ENCODE measurements at places on chromosomes 4 and X.

DNA sequence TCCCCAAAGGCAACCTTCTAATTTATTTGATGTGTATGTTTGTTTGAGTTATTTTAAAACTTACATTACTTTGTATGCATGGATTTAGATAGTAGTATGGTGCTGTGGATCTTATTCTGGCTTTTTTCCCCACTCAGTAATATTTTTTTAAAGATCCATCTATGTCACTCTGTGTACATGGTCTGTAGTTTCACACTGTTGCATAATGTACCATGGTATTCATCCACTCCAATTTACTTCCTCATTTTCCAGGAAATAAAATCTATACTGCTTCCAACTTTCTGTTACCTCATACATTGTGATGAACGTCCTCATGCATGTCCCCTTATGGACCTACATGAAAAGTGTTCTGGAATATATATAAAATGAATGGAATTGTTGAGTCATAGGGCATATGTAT is 17.6 kb downstream of the ARMCX2 start:
- DNase-seq: no peak

- DNase-seq: no peak
Measured at GRCh38 chrX:45660477-45660876, 459.8 kb upstream of the DIPK2B start.

DNA sequence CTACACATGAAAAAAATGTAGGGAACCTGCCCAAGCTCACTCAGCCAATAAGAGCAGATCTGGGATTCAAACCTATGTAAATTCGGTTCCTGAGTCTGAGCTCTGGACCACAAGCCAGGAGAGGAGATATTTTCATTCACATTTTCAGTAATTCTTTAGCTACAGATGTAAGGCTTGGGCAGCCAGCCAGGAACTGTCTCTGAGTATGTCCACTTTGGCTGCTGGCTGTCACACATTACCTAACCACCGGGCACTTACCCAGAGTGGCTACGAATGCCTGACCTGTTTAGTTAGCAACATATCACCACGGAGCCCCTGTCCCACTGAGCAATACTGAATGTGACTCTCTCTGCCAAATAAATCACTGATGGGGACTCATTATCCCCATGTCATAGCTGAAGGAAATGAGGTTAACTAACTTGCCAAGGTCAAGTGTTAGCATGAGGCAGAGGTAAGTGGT is 15.3 kb downstream of the USP46 start:
- no peak for DNase-seq

DNA sequence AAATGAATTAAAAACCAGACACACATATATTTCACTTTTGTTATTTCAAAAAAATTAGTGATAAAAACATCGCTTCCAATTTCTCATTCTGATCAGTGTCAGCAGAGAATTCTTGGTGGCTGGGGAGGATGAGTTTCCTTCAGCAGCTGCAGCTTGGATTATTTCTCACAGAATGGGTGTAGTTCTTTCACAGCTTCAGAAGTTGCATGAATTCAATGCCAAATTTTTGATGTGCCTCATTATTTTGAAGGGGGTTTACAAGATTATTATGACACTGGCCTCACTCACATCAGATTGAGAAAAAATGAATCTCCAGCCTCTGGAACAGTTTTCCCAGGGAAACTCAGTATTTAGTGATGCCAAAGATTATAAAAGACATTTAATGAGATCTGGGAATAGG is 184.9 kb upstream of the WDFY3 start:
- no peak for DNase-seq

DNA sequence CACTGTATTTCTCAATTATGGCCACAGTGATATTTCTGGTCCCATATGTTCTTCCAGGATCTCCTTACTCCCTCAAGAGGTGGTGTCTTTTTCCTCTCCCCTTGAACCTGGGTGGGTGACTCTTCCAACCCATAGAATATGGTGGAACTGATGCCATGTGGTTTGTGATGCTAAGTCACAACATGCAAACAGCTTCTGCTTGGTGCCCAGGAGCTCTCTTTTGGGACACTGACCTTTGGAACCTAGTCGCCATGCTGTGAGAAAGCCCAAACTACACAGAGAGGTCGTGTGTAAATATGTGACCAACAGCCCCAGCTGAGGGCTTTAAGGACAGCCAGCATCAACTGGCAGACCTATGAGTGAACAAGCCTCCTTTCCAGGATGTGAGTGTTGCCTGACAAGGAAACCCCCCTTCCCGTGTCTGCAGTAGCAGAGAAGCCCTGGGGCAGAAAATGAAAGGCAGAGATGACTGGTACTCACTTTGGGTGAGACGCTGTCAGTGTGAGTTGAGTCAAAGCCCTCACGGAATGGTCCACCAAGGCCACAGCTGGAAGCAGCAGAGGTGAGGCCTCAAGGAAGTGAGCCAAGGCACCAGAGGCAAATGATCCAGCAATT is 223.4 kb downstream of the BCOR start:
- no peak for DNase-seq

DNA sequence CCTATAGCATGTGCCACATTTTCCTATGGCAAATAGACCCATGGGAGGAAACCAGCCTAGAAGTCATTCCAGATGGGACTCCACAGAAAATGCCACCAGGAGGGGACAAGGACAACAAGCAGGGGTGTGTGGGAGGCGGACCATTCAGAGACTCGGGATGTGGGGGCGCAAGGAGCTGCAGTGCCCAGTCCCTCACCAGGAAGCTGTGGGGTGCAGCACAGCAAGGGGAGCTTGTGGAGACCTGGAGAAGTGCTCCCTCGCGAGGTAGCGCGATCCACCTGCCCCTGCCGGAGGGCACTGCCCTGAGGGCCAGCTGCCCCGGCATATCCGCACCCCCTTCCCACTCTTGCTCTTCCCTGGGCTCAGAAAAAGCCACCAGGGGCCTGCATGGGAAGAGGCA is 45.5 kb upstream of the C4orf50 start:
- DNase-seq: no peak

DNA sequence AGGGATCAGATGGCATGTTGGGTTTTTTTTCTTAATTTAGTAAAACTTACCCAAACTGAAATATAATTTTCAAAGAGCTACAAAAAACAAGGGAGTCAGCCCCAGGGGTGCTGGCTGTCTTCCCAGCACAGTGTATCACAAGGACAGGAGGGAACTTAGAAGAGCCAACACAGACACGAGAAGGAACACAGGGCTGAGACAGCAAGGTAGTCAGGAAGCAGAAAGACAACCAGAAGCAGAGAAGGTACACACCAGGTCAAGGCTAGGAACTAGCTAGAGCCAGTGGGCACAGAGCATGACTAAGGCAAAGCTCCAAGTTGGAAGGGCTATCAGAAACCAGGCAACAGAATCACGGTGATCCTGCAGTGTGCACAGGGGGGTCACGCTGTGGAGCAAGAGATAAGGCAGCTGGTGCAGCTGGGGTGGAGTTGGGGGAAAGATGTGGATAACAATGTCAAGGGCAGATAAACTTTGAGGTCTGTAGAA is 168.7 kb downstream of the NR3C2 start:
- no peak for DNase-seq

- DNase-seq: no peak
Measured at GRCh38 chr4:23746027-23746426, 143.8 kb downstream of the PPARGC1A start.

DNA sequence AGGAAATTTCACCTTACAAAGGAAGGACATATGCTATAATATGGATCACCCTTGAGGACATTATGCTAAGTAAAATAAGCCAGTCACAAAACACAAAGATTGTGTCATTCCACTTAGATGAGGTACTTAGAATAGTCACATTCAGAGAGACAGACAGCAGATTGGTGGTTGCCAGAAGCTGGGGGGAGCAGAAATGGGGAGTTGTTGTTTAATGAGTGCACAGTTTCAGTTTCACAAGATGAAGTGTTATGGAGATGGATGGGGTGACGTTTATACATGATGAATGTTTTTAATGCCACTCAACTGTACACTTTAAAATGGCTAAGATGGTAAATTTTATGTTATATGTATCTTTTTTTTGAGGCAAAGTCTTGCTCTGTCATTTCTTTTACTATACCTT is 14.8 kb upstream of the SPON2 start:
- DNase-seq: no peak

GRCh38 chr4:48654015-48654664 is 125.9 kb downstream of the FRYL start:
- no peak for DNase-seq

- DNase-seq: no peak
Measured at GRCh38 chr4:183635741-183636140, 23.2 kb downstream of the RWDD4 start.

GRCh38 chr4:37440501-37440900 is 196.0 kb downstream of the NWD2 start:
- DNase-seq: no peak

GRCh38 chr4:3480528-3481112 is 17.5 kb downstream of the DOK7 start:
- DNase-seq: peak; percentile 61

DNA sequence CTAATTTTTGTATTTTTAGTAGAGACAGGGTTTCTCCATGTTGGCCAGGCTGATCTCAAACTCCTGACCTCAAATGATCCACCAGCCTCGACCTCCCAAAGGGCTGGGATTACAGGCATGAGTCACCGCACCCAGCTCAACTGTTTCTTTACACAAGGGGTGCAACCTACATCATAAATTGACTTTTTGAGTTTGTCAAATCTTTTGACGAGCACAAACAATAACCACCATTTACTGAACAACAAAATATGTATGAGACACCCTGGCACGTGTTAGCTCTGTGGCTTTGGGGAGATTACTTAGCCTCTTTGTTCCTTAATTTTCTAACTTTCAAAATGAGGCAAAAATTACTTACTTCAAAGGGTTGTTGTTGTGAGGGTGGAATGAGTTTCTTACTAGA is 23.5 kb upstream of the SLC34A2 start:
- no peak for DNase-seq

GRCh38 chr4:101306764-101307615 is 40.3 kb downstream of the PPP3CA start:
- no peak for DNase-seq

- DNase-seq: no peak
Measured at GRCh38 chr4:907691-908425, 24.3 kb downstream of the GAK start.

GRCh38 chr4:140308366-140309123 is 64.9 kb upstream of the SCOC start:
- no peak for DNase-seq

GRCh38 chr4:95585016-95585695 is 36.4 kb upstream of the UNC5C start:
- no peak for DNase-seq

DNA sequence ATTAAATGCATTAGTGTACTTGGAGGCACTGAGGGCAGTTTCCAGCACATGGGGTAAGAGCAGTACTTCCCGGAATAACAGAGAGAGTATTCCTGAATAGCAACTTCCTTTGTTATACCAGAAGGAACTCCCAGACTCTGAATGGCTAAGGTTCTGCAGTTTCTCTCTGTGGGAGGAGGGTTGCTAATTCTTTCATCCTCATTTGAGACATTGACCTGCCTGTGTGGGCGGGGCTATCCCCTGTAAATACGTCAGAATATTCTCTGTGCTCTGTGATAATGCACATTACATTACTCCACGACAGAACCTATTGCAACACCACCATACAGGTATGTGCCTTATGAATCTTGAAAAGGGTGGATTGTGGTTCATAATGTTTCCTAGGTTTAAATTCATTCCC is 52.7 kb downstream of the SPINK2 start:
- DNase-seq: no peak

Measured in right renal pelvis (tissue), 4 donors.